ENCODE measurements at places on chromosomes 6 and 20.

GRCh38 chr6:125102891-125103290, 50.7 kb upstream of the TPD52L1 start:
- H3K36me3 ChIP-seq = no peaks in the 10 kb centered on the region
- no peak overlapping the region for H3K4me3 ChIP-seq
- no peak overlapping the region for H3K27ac ChIP-seq
- H3K27me3 ChIP-seq = no peaks in the 10 kb centered on the region
- no peak for DNase-seq

DNA sequence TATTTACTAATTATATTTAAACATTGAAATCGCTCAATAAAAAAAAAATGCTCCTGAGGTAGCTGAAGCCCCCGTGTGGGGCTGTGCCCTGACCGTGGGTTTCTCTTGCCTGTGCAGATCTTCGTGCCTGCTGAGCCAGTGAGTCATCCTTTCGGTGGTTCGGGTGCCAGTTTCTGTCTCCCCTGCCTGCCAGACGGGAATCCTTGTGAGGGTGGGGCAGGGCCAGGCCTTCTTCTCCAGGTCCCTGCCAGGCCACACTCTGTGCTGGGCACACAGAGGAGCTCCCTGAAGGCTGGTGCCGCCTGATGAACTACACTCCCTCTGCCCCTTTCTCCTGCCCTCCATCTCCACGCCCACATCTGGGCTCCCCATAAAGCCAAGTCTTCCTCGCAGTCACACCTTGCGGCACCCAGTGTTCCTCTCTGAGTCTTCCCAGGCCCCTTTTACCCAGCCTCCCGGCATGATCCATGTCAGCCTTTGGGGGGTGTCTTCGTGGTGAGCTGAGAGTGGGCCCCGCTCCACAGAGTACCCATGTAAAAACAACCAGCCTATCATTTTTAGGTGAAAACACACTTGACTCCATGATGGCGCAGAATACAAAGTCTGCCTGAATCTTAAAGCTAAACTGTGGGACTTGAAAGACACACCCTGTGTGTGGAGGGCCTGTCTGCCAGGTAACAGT, 19.3 kb downstream of the FGD2 start:
- H3K4me1 ChIP-seq = no peaks in the 10 kb centered on the region
- H3K36me3 ChIP-seq = no peaks in the 10 kb centered on the region
- no peaks in the 10 kb centered on the region for H3K27me3 ChIP-seq
- no peak for DNase-seq
- H3K27ac ChIP-seq = no peak overlapping the region
- H3K4me3 ChIP-seq = no peak overlapping the region

- H3K27ac ChIP-seq = no peak overlapping the region
- DNase-seq = no peak
- peaks cover 38% of the 10 kb centered on the region for H3K36me3 ChIP-seq
- no peaks in the 10 kb centered on the region for H3K27me3 ChIP-seq
- H3K4me1 ChIP-seq = no peaks in the 10 kb centered on the region
Measured at GRCh38 chr6:70531133-70531532, 35.6 kb upstream of the SDHAF4 start.

- H3K27me3 ChIP-seq = no peaks in the 10 kb centered on the region
- no peak overlapping the region for H3K27ac ChIP-seq
- H3K36me3 ChIP-seq = no peaks in the 10 kb centered on the region
Measured at GRCh38 chr6:137231895-137232294, 12.7 kb upstream of the IFNGR1 start.

DNA sequence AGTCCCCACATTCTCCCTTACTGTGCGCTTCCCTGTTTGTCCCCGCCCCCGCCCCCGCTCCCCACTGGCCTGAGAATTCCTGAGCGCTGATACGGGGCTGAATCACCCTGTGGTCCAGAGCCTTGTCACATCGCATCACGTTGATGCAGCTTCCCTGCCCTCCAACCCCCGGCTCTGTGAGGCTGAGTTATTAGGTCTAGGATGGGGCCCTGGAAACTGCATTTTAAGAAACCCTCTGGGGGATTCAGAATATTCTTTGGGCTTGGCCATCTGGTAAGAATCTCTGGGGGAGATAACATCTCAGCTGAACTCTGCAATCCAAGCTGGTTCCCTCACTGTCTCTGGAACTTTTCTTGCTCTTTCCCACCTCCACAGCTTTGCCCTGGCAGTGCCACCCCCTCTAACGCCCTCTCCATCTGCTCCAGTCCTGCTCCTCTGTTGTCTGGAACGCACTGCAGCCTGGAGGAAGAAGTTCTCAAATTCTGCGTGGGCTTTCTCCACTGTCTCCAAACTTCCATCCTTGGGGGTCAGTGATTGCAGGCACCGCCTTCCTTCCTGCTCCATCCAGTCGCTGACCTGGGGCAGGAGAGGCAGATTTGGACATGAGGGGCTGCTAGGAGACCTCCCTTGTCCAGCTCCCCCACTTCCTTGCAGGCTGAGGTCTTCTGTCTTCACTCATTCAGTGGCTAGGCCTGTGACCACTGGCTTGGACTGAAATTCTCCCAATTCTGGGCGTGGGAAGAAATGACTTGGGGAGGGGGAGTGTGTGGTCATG, 42.6 kb downstream of the KIAA1755 start:
- H3K36me3 ChIP-seq = peaks cover 40% of the 10 kb centered on the region
- no peak for DNase-seq
- no peaks in the 10 kb centered on the region for H3K4me1 ChIP-seq
- no peak overlapping the region for H3K27ac ChIP-seq
